CD8-positive, alpha-beta memory T cell (primary cell): ENCODE measurements at places on chromosomes 6 and 20. TPM values are rescaled to one million over a fixed set of nuclear protein-coding genes. Genes with fewer than 3 reads are reported as not detected.

GRCh38 chr6:90126181-90126580, 170.5 kb downstream of the BACH2 start:
- no peak for DNase-seq
- H3K27ac ChIP-seq, result no peak overlapping the region
- no peak overlapping the region for H3K4me3 ChIP-seq
- H3K4me1 ChIP-seq, result peaks cover 27% of the 10 kb centered on the region
- H3K27me3 ChIP-seq, result no peaks in the 10 kb centered on the region

GRCh38 chr6:17059022-17059421, 42.8 kb upstream of the STMND1 start:
- no peak overlapping the region for H3K27ac ChIP-seq
- H3K36me3 ChIP-seq, result no peaks in the 10 kb centered on the region
- no peaks in the 10 kb centered on the region for H3K4me1 ChIP-seq
- H3K4me3 ChIP-seq, result no peak overlapping the region
- DNase-seq, result no peak

DNA sequence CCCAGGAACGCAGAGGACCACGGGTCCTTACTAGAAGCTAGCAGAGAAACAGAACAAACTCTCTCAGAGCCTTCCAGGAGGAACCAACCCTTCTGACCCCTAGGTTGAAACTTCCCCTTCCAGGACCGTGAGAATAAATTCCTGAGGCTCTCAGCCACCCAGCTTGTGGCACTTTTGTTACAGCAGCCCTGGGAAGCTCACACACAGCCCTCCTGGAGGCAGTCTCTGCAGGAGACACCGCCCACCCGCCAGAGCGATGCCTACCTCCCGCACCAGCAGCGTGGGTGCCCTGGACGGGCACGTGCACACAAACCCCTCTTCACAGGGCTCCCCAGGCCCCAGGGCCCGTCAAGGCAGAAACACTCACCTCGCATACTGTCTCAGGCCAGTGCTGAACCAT, 4.2 kb downstream of the RNASET2 start:
- no peak overlapping the region for H3K4me3 ChIP-seq
- peaks cover 60% of the 10 kb centered on the region for H3K4me1 ChIP-seq
- H3K27me3 ChIP-seq, result no peaks in the 10 kb centered on the region

GRCh38 chr20:4607287-4607713, 114.4 kb upstream of the PRND start:
- no peaks in the 10 kb centered on the region for H3K36me3 ChIP-seq
- DNase-seq, result peak; percentile 26
- H3K27me3 ChIP-seq, result peaks cover 4% of the 10 kb centered on the region
- no peaks in the 10 kb centered on the region for H3K4me1 ChIP-seq

DNA sequence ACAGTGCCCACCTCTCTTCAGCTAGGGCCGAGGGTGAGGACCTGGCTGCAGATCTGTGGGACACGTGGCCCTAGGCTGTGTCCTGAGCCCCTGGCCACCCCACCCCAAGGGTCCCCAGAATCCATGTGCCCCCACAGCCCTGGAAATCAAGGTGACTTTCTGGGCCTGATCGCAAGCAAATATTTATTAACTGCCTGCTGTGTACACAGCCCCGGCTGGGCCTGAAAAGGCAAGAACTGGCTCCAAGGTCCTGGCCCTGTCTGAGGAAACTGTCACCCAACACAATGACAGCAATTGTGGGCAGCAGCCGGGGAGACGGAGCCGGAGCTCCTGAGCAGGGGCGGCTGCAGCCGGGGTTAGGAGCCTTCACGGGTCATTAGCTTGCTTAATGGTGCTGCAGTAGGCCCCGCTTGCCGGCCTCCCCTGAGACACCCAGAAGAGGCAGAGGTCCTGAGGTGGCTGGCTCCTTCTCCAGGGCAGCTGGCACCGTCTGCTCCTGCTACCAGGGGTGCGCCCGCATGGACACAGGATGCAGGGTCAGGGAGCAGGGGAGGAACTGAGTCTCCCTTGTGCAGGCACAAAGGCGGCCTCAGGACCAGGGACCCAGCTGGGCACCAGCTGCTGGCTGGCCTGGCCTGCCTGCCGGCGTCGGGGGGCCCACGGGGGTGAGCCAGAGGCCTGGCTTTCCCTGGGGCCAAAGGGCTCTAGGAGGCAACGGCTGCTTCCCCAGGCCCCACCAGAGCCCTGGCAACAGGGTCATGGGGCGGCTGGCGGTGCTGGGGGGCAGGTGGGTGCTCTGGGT, 24.1 kb downstream of the NPEPL1 start:
- no peaks in the 10 kb centered on the region for H3K36me3 ChIP-seq
- H3K4me1 ChIP-seq, result no peaks in the 10 kb centered on the region
- no peaks in the 10 kb centered on the region for H3K27me3 ChIP-seq
- no peak overlapping the region for H3K27ac ChIP-seq

CSNK2B gene
- 323 TPM for total RNA-seq

FOXQ1 gene
- total RNA-seq, result not detected
